Stimulated activated CD8-positive, alpha-beta memory T cell treated with anti-CD3 and anti-CD28 coated beads, Interleukin-2, amount 100 ng/mL, for 48 hours (primary cell): ENCODE measurements at places on chromosomes 4 and X.

DNA sequence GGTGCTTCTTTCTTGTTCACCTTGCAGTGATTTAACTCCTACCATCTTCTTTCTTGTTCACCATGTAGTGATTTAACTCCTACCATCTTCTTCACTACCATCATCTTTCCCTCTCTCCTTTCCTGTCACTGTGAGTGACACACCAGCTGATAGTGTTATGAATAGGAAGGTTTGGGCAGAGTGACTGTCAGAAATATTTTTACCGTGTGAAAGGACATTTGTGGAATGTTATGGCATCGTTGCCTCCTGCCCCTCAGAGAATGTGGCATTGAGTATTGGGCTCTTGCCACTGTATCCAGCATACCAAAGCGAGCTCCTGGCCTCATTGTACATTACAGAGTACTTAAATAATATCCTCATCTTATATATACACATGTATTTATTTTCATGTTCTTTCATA is 90.8 kb upstream of the AMOT start:
- no peak for DNase-seq

GRCh38 chr4:102392033-102392744 is 46.9 kb upstream of the SLC39A8 start:
- no peak for DNase-seq

- no peak for DNase-seq
Measured at GRCh38 chrX:135327299-135327698, 18.0 kb downstream of the ETDC start.

DNA sequence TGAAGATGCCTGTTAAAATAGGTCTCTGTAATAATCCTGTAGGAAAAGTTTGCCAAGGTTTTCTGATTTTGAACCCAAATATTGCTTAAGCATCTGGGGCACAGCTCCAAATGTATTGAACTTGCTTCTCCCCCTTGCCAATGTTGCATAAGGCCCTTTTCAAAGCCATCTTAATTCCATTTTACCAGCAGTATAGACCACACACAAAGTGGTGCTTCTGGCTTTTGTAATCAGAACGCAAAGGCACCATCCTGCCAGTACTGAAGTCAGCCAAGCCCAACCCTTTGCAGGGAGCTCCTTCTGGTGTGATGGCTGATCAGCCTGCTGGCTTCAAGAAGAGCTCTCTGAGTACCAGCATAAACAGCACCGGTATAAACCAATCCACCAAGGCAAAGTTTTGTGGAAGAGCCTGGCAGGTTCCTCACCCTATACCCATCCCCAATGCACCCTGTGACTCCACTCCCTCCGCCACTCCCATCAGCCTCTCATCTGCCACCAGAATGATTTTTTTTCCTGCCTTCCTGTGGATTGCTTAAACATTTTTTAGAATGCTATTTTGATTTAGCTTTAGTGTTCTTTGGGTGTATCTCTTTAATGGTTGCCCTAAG is 39.2 kb upstream of the USP9X start:
- no peak for DNase-seq

- no peak for DNase-seq
Measured at GRCh38 chrX:125137521-125137920, 182.2 kb upstream of the TEX13C start.

DNA sequence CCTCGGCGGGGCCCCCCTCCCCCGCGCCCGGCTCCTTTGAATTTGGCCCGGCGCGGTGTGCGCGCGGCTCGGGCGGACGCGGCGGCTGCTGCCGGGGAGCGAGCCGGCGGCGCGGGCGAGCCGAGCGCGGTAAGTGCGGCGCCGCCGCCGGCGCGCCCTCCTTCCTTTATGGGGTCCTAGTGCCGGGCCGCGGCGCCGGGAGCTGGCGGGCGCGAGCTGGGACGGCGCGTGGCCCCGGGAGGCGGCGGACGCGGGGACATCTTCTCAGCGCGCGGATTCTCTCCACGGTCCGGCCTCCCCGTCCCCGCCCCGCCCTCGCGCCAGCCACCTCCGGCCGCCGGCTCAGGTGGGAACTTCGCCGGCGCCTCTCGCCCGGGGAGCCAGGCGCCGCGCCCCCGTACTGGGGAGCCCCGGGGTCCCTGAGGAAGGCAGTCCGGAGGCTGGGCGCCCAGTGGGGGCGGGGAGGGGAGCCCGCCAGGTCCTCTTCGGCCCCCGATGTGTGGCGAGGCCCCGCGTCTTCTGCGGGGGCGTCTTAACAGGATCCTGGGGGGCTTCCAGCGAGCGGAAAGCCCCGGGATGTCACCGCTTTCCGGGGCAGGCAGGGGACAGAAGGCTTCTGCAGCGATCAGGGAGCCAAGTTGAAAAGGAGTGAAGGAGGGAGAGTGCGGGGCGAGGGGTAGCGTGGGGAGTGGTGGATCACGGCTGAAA is 98.4 kb upstream of the TENM3 start:
- DNase-seq, result no peak

DNA sequence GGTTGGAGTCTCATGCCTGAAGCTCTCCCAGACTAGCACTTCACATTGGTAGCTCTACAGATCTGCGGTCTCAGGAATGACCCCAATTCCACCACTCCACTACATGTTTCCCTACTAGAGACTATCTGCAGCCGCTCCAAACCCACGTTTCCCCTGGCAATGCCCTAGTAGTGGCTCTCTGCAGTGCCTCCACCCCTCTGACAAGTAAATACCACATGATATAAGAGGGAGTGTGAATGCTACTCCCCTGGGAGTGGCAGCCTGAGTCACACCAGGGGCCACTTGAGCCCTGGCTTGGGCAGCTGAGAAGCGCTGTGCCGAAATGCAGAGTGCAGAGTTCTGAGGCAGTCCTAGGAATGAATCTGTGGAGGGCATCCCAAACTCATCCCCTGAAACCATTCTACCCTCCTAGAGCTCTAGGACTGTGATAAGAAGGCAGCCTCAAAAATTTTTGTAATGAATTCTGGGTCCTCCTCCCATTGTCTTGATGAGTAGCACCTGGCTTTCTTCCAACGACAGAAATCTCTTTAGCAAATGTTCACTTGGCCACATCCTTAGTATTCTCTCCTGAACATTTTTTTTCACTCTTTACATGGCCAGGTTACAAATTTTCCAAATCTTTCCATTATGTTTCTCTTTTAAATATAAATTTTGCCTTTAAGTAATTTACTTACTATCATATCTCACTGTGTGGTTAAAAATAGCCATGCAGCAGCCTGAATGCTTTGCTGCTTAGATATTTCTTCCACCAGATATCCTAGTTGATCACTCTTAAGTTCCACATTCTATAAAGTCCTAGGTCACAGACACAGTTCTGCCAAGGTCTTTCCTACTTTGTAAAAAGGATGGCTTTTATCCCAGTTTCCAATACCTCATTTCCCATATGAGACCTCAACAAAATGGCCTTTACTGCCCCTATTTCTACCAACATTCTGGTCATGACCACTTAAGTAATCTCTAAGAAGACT is 160.2 kb upstream of the CPEB2 start:
- DNase-seq, result no peak

DNA sequence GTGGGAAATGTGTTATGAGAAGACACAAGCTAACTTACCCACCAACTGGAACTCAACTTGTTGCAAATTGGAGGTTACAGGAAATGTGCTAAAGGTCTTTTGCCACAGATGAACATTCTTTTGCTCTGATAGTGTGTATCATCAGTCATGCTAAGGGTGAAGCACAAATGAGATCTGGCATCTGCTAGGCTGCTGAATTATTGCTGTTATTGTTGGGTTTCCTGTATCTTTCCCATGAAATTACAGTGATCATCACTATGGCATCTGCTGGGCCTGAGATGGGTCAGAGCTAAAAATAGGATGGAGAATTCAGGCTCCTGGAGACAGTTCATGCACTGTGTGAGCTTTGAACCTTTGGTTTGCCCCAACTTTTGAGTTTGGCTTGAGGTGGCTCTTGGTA is 124.5 kb downstream of the NPNT start:
- no peak for DNase-seq

GRCh38 chrX:55159551-55159950 is 60.6 kb upstream of the PAGE5 start:
- DNase-seq, result no peak

DNA sequence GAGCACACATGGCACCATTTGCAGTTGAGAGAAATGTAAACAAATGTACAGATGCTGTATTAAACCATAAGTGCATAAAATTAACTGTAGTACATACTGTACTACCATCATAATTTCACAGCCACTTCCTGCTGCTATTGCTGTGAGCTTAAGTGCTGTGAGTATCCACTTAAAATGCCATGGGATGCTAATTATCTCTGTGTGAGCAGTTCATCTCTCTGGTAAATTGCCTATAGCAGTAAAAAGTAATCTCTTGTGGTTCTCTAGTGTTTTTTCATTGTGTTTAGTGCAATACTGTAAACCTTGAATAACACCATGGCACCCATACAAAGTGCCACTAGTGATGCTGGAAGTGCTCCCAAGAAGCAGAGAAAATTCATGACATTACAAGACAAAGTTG is 9.9 kb upstream of the SCOC start:
- no peak for DNase-seq

GRCh38 chr4:24858026-24858425 is 54.8 kb downstream of the CCDC149 start:
- DNase-seq, result no peak

DNA sequence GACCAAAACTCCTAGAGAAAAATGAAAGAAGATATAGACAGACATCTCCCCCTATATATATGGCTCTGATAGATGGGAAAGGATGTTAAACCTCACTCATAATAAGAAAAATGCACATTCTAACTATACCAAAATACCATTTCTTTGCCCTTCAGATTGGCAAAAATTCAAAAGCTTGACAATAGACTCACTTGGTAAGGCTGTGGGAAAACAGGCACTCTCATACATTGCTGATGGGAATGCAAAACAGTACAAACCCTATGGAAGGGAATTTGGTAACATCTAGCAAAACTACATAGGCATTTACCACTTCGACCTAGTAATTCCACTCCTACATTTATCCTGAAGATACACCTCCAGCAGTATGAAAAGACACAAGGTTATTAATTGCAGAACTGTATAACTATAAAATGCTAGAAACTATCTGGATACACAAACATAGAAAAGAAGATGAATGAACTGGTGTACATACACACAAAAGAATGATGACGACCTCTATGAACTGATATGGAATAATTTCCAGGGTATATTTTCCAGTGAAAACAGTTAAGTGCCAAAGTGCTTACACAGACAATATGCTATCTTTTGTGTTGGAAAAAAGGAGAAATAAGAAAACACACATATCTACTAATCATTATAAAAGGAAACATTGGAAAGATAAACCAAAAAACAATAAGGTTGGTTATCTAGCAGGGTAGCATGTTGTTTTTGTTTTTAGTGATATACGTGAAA is 48.5 kb downstream of the WDFY3 start:
- DNase-seq, result no peak

DNA sequence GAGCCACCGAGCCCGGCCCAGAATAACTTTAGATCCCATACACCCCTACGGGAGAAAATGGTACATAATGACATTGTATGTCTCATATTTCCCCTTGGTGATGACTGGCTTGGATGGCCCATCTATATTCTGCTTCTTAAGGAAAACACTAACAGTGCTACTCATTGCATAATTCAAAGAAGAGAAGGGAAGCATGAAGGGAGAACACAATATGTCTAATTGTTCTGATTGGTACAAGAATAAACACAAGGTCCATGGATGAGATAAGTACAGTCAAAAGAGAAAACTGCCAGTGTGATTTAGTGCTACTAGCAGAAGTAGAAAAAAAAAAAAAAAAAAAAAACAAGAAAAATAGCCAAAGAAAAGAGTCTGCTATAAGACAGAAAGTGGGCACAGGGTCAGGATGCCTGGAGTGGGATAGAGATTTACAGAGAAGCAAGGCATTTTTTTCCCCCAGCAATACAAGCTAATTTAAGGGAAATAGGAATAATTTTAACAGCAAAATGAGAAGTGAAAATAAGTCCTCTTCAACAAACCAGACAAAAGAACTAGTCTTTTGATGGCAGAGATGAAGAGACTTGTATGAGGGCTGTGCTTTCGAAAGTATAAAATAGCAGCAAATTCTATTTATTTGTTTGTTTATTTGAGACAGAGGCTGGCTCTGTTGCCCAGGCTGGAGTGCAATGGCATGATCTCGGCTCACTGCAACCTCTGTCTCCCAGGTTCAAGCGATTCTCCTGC is 96.5 kb upstream of the MAP3K15 start:
- no peak for DNase-seq

DNA sequence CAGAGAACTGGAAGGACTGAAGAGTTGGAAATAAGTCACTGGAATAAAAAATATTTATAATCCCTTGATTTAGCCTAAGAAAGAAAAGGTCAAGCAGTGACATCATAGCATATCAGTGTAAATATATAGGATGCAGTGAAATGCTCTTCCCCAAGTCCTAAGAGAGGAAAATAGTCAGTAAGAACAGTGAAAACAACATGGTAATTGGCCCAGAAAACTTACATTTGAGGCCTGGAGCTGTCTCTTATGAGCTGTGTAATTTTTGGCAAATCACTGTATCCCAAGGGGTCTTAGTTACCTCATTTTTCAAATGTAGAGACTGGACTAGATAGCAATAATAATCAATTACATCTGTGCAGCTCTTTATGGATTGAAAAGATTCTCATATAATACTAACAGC is 255.7 kb upstream of the AR start:
- no peak for DNase-seq
